DMS153 (cell line): ENCODE measurements at places on chromosomes 4 and X.

DNA sequence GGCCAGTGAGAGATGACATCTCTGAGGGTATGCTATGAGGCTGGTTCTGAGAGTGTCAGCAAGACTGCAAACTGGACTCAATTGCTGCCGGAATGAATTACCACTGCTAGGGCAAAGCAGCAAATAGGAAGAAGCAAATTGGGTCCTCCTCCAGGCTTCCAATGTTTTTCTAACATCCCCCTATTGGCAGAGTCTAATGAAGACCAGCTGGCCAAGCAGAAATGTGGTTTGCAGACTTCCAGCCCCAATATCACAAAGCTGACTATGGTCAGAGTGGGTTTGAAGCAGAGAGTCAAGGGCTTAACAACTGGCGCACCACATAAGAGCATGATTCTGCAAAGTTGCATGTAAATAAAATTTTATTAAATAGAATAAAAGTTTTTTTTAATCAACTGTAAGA is 225.4 kb upstream of the GLRA2 start:
- no peak for DNase-seq

DNA sequence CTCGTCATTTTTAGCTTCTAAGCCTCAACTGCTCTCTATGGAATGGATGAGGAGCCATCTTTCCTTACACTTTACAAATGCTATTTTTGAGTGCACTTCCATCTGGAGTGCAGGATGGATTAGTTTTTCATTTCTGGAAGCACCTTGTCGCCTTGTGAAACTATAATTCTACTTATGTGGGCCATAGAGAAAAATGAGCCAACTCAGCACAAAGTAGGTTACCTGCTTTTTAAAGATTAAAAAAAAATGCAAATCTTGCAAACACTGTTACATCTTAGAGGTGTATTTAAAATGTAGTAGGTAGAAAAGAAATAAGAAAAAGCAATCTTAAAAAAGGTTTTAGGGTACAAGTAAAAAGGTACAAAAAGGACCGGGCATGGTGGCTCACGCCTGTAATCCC is 10.9 kb downstream of the BOD1L1 start:
- DNase-seq, result no peak

- DNase-seq, result peak; percentile 60
These were observed 862.2 kb downstream of the TRIML1 start for GRCh38 chr4:189001283-189001970.

- DNase-seq, result no peak
These were observed 147.5 kb downstream of the FBXO8 start for GRCh38 chr4:174135936-174136406.

- DNase-seq, result no peak
These were observed 11.2 kb downstream of the CYP4V2 start for GRCh38 chr4:186202490-186203140.

- DNase-seq, result no peak
These were observed 172.7 kb upstream of the LCORL start for GRCh38 chr4:18194278-18194677.

GRCh38 chr4:80532674-80533333 is 197.3 kb downstream of the CFAP299 start:
- no peak for DNase-seq

DNA sequence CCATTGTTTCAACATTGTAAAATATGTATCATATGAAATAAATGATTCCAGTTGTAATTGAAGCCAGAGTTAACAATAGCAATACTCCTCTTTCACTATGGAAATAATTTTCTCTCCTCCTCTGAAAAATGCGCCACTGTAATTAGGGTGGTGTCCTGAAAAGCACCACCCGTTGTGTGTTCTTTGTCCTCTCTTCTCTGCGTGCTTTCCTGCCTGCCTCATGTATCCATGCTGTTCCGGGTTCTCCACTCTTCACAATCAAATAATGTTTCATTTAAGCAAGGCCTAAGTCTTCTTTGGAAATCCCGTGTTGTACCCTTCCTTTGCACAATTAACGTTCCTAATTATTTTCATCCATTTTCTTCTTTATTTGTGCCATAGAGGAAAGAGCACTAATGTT is 293.3 kb downstream of the ADGRL3 start:
- DNase-seq, result no peak

DNA sequence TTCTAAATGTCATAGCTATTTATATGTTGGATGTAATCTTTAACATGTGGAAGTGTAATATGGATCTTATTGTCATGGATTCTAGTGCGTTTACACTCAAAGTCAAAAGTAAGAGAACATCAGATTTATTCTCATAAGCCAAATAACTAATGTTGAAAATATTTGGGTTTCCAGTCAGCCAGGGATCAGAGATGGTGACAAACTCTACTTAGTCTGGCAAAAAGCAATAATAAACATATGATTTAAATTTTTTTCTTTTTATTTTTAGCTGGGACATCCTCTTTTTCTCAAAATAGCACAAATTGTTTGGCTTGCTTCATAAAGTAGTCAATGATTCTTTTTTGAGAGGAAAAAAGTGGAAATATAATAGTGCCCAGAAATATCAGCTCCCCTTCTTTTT is 392.3 kb downstream of the ARHGAP24 start:
- DNase-seq, result no peak

- DNase-seq, result no peak
These were observed 450 bp downstream of the ACSL1 start for GRCh38 chr4:184825141-184825895.

DNA sequence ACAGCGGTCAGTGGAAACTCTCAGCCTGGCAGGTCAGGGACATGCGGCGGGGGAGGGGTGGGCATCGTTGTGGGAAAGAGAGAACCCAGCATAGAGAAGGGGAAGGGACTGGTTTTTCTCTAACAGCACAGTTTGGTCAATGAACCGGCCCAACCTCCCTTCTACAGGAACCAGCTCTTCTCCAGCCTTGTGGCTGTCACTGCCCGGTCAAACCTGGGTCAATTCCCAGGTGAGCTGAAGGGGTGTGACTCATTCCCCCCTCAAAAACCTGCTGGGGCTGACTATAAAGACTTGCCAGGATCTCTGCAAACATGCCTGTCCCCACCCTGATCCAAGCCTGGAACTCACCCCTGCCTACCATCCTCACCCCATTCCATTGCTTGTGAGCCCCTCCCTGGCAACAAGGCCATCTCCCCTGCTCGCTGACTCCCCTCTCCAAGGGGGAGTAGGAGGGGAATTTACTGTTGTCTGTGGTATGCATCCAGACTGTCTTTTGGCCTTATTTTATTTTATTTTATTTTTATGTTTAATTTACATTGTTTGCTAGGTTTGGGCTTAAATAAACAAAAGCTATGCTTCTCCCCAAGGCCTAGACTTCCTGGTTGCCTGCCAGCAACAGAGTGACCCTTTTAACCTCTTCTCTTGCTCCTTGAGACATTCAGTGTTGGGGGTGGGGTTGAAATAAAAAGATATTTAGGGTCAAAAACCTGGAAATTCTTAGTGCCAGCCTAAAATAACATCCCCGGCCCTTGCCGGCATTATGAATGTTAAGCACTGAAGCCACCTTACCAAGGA is 49.6 kb downstream of the TSC22D3 start:
- DNase-seq, result no peak

DNA sequence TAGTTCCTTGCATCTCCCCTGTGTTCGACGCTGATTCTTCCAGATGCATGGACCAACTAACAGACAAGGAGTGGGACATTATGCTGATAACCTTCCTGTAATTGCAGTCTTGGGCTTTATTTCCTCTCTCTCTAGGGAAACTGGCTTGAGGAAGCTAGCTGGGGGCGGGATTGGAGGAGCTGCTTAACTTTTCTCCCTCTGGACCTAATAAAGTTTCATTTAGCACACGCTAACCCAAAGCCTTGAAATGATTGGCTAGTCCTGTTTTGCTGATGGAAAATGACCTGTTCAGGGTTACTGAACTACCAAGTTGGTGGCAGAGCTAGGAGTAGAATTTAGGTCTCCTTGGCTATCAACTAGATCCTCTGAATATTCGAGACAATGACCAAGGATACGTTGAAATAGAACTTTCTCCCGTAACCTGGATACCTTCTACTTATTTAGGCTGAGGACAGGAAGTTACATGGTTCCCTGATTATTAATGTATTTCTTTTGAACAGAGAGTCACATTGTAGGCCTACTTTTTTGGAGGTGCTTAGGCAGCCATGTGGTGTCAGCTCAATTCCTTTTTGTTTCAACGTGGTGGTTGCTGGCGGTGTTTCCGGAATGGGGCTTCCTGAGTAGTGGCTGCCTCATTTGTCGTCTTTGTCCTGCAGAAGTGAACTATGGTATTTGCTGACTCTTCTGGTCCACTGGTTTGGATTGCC is 2.0 kb downstream of the PGK1 start:
- DNase-seq, result no peak

DNA sequence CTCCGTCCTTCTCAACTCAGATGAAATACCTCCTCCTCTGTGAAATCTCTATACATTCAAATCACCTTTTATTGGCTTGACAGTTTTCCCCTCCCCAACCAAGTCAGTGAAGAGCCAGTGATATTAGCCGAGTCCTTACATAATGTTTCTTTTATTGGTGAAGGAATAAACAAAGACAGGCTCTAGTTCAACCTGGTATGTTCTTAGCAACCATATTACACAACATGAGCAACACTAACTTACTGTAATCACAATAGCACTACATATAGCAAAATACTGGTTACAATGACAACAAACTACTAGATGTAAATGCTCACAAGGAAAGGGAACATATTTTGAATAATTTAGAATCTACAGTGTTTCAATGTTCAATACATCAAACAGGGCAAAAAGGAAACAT is 19.9 kb downstream of the DHX15 start:
- DNase-seq, result no peak

DNA sequence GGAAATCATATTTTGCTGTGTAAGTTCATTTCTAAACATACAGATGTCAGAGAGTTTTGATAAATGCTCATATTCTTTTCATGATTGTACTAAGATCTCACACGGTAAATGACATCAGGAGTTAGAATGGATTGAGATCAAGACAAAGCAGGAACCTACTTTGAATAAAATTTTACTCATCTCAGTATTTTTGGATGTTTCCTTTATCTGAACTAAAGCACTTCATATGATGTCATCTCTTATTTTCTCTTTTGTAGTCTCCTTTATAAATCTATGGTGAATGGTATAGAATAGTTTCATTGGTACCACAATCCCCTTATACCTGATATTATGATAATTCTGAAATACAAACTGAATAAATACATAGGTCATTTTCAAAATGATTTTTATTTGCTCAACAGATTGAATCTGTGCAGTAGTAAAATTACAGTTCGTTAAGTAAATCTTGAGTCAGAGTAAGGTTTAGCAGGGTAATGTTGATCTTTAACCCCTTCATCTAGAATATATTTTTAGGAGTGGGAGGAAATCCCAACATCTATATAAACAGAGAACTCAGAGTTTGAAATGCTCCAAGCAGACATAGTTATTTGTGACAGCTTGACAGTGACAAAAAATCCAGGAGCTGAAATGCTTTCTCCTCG is 180.0 kb downstream of the MGST2 start:
- DNase-seq, result no peak

- no peak for DNase-seq
These were observed 66.9 kb downstream of the STOX2 start for GRCh38 chr4:183971929-183972490.

GRCh38 chrX:35276115-35276514 is 333.5 kb downstream of the FAM47B start:
- DNase-seq, result no peak

GRCh38 chr4:7904952-7905915 is 34.4 kb downstream of the AFAP1 start:
- DNase-seq, result no peak

GRCh38 chr4:151948351-151949016 is 187.7 kb upstream of the GATB start:
- DNase-seq, result no peak

DNA sequence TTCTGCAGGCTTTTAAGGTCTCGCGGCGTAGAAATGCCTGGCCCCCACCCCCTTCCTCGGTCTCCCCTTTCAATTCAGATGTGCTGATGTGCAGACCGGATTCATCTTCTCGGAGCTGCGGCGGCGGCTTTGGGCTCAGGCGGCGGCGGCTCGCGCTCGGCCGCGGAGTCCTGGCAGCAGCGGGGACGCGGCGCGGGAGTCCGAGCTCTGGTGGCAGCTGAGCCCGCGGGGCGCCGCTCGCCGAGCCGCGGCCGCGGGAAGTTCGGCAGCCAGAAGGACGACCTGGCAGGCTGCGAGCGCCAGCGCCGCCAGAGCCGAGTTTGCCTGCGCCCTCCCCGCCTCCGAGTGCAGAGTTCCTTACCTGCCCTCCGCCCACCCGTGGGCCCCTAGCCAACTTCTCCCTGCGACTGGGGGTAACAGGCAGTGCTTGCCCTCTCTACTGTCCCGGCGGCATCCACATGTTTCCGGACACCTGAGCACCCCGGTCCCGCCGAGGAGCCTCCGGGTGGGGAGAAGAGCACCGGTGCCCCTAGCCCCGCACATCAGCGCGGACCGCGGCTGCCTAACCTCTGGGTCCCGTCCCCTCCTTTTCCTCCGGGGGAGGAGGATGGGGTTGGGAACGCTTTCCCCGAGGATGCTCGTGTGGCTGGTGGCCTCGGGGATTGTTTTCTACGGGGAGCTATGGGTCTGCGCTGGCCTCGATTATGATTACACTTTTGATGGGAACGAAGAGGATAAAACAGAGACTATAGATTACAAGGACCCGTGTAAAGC is 448 bp downstream of the TLL1 start:
- DNase-seq, result no peak

- DNase-seq, result no peak
These were observed 400.7 kb downstream of the DCAF12L2 start for GRCh38 chrX:125765347-125765746.

DNA sequence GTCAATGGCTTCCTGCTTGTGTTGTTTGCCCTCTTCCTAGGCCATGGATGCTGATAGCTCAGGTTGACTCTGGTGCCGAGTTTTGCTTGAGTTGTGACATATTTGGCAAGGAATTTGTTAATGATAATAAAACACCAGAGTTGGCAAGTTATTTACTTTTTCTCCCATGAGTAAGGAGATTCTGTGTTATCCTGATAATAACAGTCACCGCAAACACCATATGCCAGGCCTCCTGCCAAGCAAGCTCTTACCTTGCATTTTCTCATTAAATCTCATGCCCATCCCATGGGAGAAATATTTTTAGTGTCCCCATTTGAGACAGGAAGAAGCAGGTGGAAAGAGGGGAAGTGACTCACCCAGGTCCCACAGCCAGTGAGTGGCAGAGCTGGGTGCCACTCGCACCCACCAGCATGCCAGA is 67.4 kb upstream of the CLCN4 start:
- peak; percentile 51 for DNase-seq

GRCh38 chrX:56975611-56976010 is 19.7 kb downstream of the SPIN3 start:
- DNase-seq, result no peak

GRCh38 chr4:125719987-125720386 is 405.2 kb downstream of the FAT4 start:
- no peak for DNase-seq

- no peak for DNase-seq
These were observed 119.1 kb downstream of the SH3RF1 start for GRCh38 chr4:169151671-169152070.
